ENCODE measurements at places on chromosomes 16 and 17.
A peak's percentile ranks its signal among the peaks of the same experiment; 100 is the strongest.

GRCh38 chr16:66260522-66261254, 105.8 kb upstream of the CDH5 start:
- no peak for DNase-seq

- no peak for DNase-seq
Measured at GRCh38 chr17:75241996-75242460, 19.4 kb downstream of the GGA3 start.

DNA sequence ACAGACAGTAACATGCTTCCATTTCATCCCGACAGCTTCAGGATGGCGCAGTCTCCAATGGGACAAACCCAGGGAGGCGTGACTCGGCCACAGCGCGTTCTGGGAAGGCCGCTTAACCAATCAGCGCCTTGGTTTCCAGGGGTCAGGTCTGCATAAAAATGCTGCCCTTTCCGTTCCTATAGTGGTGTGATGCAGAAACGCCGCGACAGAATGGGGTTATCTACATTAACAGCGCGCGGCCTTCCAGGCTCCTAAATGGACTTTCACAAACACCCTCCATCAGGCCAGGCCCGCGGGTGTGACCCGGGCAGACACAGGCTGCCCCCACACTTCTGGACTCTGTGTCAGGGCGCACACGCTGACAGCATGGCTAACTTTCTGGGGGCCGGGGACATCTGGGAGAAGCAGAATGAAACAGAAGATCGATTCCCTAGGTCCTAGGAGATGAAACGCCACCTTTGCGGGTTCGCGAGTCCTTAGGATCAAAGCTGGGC, 792 bp downstream of the TMEM231 start:
- DNase-seq: no peak

GRCh38 chr17:48330421-48330820, 99.6 kb downstream of the SKAP1 start:
- no peak for DNase-seq

DNA sequence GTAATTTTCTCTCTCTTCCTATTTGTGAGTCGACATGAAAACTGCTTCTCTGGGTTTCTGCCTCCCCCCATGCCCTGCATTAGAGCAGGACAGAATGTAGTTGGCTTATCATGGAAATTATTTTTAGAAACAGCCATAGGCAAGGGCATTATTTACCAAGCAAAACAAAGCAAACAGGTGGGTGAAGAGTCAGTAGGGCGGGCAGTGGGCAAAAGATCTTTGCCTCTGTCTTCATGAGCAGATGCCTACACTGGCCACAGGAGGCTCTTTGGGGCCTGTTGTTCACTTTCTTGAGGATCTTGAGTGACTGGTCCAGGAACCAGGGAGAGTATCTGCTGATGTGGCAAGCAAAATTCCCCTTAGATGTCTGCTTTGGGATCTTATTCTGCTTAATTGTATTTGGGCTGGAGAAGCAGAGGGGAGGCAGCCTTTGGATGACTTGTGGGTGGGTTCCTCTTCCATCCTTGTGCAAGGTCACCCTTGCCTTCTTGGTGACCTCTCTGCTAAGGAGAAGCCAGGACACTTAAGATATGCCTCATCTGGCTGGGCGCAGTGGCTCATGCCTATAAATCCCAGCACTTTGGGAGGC, 42.5 kb upstream of the CLEC19A start:
- DNase-seq: no peak

GRCh38 chr16:30430428-30430970, 669 bp upstream of the DCTPP1 start:
- DNase-seq: peak; percentile 5

GRCh38 chr16:10828851-10829366, 10.3 kb upstream of the TVP23A start:
- DNase-seq: no peak

DNA sequence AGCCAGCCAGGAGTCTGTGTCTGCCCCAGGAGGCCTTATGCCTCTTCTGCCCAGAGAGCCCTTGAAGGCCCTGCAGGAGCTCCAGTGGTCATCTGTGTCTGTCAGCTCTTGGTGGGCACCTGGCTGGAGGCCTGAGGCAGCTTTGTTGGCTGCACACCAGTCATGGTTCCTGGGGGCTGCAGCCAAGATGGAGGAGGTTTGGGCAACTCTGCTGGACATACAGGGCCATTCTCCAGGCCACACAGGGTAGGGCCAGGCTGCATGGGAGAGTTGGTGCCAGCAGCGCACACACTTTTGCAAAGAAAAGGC, 29.4 kb downstream of the B9D1 start:
- DNase-seq: no peak

DNA sequence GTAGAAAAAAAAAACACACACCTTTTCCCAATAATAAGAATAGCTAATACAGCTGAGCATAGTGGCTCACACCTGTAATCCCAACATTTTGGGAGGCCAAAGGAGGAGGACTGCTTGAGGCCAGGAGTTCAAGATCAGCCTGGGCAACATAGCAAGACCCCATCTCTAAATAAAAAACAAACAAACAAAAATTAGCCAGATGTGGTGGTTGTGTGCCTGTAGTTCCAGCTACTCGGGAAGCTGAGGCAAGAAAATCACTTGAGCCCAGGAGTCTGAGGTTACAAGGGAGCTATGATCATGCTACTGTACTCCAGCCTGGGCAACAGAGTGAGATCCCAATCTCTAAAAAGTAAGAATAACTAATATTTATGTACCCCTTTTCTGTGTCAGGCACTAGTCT, 42.8 kb upstream of the GFOD2 start:
- no peak for DNase-seq

GRCh38 chr16:2706611-2707311, 13.3 kb downstream of the PRSS27 start:
- DNase-seq: no peak

- DNase-seq: peak; percentile 93
Measured at GRCh38 chr17:81094509-81095382, 59.8 kb downstream of the BAIAP2 start.

- DNase-seq: no peak
Measured at GRCh38 chr17:27741361-27741861, 58.9 kb downstream of the NOS2 start.

- DNase-seq: no peak
Measured at GRCh38 chr17:7636163-7636562, 6.2 kb downstream of the SHBG start.

DNA sequence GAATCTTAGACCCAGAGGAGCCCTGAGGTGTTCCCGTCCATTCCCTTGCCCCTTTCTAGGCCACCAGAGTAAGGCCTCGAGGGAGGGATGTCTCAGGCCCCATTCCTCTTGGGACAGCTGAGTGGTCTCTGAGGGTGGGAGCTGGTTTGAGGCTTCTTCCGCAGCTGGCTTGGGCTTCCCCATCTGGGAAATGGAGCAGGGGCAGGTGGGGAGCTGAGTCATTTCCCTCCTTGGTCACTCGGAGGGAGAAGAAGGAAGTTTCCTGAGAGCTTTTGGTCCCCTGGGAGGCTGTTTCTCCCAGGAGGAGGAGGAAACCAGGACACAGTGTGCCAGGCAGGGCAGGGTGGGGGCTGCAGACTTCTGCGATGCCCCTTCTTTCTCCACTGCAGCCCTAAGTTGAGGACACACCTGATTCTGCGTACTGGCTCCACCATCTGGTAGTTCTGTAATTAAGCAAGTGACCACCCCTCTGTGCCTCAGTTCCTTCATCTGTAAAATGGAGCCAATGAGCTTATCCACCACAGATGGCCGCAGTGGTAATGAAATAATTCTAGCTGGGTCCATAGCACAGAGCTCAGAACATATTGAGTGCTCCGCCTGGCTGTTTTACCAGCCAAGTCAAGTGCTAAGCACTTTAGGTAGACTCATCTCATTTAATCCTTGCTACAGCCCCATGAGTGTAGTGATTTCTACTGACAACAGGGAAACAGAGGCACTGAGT, 1.6 kb upstream of the KCNJ12 start:
- DNase-seq: no peak

DNA sequence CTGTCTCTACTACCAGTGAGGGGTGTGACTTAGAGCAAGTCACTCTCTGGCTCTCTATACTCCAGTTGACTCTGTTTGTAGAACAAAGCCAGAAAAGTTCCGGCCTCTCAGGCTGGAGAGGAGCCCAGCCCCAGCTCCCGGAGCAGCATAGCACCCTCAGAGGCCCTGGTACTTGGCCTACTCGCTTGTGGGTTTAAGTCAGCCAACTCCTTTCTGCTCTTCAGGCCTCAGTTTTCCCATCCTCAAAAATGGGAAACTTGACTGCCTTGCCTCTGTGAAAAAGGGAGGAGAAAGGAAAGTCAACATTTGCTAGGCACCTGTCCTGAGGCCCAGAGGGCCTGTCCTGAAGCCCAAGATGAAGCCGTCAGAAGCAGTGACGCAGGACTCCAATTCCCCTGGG, 1.1 kb downstream of the CHST6 start:
- no peak for DNase-seq

DNA sequence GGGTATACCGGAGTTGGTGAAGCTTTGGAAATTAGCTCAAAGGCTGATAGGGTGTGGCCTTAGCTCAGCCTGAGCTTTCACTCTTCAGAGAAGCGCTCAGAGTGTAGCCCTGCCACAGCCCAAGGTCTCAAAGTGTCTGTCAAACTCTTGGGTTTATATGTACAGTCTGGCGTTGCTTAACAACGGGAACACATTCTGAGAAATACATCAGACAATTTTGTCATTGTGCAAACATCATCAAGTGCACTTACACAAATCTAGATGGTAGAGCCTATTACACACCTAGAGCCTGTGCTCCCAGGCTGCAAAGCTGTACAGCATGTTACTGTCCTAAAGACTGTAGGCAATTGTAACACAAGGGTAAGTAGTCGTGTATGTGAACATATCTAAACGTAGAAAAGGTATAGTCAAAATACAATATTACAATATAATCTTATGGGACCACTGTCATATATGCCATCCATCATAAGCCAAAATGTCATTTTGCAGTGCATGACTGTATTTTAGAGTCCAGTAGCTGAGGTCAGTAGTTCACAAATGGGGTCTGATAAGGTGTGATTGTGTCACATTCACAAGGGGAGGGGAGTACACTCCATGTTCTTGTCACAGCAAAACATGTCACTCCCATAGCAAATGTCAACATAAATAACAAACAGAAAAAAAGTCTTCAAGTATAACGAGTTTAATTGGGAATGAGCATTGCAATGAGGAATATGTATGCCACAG, 20.6 kb downstream of the CHAD start:
- no peak for DNase-seq

GRCh38 chr17:12390631-12391030, 275.1 kb upstream of the MYOCD start:
- DNase-seq: no peak

GRCh38 chr17:70365091-70365583, 195.8 kb downstream of the KCNJ2 start:
- DNase-seq: no peak

DNA sequence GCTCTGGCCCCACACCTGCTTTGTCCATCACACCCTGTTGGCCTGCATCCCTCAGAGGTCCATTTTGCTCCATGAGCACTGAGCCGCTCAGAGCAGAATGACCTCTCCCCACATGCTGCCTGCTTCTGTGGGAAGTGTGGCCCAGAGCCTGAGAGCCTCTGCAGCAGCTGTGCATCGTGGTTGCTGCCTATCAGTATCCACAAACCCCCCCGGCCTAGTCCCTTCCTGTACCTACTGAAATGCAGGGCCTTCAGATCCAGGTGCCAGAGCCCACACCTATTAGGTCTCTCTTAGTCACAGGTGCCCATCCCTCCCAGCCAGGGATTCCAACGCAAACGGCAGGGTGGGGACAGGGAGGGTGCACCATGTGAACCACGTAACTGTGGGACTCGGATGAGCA, 16.6 kb upstream of the TRPV3 start:
- DNase-seq: no peak

DNA sequence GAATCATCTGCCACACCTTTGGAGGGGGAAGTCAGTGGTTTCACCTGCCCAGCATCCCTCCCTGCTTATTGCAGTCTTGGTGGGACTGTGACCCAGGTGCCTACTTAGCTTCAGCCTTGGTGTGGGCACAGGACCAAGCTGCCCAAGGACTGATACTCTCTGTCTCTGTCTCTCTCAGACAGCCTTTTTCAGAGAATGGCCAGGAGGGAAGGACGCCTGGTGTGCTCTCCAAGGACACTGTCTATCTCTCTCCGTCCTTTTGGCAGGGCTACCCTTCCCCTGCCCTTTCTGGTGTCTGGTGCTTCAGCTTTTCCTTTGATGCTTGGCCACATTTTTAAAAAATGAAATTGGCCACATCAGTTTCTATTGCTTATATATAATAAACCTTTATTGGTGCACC, 19.6 kb downstream of the PIK3R6 start:
- DNase-seq: no peak

- no peak for DNase-seq
Measured at GRCh38 chr17:6348891-6349290, 86.0 kb downstream of the AIPL1 start.
